ENCODE measurements at places on chromosomes 7 and 10. TPM values are rescaled to one million over a fixed set of nuclear protein-coding genes. Genes with fewer than 3 reads are reported as not detected.

PPP1R9A gene
- 44.2 TPM for total RNA-seq

METTL2B gene
- 18.1 TPM for total RNA-seq

DNA sequence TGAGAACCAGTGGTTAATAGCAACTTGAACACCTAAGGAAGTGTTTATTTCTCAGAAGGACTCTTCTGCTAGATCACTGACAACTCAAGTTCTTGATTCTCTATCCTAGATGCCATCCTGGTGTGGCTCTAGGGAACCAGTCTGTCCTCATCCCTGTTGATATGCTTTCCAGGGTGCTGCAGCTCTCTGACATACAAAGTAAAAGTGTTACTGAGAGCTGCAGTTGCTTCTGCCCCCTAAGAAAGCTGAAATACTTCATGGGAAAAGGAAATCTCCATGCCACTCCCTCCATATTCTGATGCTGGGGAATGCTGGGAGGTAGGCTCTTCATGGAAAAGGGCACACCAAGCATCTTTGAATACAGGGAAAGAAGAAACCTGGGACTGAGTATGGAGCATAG, 168.1 kb downstream of the KLF6 start:
- DNase-seq: no peak

GRCh38 chr7:155337946-155338631, 40.4 kb downstream of the INSIG1 start:
- peak; percentile 31 for DNase-seq

DNA sequence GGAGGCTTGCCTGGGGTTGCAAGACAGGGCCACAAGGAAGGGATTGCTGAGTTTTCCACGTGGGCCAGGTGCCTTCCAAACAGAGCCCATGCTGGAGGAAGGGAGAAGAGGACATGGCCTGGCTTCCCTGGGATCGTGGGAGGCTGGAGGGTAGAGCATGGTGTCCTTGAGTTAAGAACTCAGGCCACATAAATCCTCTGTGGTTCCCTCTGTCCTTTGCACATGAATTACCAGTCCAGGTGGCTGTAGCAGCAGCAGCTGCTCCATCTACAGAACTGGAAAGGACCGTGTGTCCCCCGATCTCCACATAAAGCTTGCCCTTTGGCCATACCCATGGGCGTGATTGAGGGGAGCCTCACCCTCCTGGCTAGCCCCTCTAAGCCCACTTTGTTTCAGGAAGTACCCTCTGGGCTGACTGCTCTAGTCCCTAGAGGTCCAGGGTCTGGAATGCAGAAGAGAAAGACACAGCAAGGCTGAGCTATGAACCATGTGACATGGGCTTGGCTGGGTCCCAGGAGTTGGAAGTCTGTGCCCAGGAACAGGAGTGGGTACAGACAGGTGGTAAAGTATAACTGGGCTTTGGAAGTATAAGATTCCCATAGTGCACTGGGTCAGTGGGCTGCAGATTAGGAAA, 84.9 kb downstream of the C10orf105 start:
- DNase-seq: peak; percentile 53

GRCh38 chr10:79234391-79235315, 112.6 kb upstream of the PPIF start:
- DNase-seq: no peak

- peak; percentile 45 for DNase-seq
These were observed 60.6 kb upstream of the LAMB1 start for GRCh38 chr7:108063520-108063933.

DNA sequence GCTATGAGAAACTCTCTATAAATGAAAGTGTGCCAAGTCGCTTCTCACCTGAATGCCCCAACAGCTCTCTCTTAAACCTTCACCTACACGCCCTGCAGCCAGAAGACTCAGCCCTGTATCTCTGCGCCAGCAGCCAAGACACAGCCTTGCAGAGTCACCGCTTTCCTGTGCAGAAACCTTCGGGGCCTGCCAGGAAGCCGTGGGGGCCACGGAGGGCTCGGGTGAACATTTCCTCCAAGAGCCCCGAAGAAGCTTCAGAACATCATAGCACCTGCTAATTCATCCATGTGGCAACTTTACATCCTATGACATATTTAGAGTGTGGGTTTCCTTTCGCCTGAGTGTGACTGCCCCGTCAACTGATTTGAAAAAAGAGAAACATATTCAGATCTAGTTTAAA, 55.7 kb upstream of the PRSS58 start:
- no peak for DNase-seq

DNA sequence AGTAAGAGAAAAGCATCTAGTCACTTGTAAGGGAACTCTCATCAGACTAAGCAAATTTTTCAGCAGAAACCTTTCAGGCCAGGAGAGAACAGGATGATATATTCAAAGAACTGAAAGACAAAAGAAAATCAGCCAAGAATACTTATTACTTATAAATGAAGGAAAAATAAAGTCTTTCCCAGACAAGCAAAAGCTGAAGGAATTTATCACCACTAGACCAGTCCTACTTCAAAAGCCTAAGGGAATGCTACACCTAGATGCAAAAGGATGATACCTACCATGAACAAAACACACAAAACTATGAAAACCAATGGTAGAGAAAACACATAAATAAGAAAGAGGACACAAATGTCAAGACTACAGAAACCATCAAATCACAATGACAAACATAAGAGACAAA, 126.6 kb upstream of the ABCB5 start:
- no peak for DNase-seq

DNA sequence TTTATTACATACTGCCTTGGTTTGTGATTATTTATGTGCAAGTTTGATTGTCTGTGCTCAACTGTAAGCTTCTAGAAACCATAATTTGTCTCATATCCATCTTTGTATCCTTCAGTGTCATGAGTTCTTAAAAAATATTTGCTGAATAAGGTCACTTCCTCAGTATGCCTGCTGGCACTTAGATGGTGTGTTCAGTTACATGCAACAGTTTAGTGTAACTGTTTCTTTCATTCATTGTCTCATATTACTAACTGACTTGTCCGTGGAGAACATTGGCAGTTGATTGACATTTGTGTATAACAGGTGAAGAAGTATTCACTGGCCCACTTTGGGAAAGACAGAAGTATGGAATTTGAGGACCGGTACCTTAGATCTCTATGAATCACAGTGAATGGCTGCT, 236.9 kb downstream of the PRKG1 start:
- no peak for DNase-seq

Data from body of pancreas (tissue), 4 donors.